ENCODE measurements at places on chromosomes 4 and X.

GRCh38 chr4:146033149-146033548, 94.5 kb upstream of the ZNF827 start:
- DNase-seq = no peak

DNA sequence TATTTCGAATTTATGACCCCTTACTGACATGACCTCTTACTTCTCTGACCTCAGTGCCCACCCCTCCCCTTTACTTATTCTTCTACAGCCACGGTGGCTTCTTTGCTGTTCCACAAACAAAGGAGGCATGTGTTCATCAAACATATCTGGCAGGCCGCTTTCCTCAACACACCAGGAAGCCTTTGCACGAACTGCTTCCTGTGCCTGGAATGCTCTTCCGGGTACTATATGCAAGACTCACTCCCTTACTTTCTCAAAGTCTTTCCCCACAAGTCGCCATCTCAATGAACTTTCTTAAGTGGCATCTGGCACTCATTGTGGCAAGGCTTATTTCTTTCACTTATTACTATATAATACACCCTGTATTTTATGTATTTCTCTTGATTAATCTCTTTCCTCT, 351.5 kb upstream of the DDX53 start:
- DNase-seq = no peak

DNA sequence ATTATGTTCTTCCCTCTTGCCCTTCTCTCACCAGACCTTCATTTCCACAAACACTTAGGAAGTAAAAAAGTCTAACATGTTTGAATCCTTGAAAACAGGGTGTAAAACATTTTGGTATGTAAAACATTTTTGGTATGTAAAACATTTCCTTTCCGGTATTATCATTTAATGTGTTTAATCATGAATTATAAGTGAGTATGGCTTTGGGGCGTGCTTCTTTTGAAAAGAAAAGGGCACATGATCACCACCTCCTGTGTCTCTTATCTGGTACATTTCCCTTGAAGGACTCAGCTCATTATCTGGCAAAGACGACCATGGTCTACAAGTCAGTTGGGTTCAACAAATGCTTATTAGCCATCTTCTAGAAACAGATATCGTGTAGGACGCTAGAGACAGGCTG, 283.6 kb downstream of the FRMPD4 start:
- DNase-seq = no peak

GRCh38 chrX:150680974-150681373, 12.2 kb upstream of the MTMR1 start:
- no peak for DNase-seq

GRCh38 chr4:93649828-93650227, 178.7 kb upstream of the ATOH1 start:
- DNase-seq = no peak

GRCh38 chr4:174512745-174513144, 9.5 kb downstream of the HPGD start:
- DNase-seq = no peak

DNA sequence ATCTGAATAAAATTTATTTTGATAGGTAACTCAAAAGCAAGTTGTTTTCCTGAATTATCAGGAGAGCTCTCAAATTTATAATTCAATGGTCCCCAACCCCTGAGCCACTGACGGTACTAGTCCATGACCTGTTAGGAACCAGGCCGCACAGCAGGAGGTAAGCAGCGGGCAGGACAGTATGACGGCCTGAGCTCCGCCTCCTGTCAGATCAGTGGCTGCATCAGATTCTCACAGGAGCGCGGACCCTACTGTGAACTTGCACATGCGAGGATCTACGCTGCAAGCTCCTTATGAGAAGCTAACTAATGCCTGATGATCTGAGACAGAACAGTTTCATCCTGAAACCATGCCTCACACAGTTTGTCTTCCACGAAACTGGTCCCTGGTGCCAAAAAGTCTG, 37.9 kb upstream of the SEC24B start:
- DNase-seq = no peak

DNA sequence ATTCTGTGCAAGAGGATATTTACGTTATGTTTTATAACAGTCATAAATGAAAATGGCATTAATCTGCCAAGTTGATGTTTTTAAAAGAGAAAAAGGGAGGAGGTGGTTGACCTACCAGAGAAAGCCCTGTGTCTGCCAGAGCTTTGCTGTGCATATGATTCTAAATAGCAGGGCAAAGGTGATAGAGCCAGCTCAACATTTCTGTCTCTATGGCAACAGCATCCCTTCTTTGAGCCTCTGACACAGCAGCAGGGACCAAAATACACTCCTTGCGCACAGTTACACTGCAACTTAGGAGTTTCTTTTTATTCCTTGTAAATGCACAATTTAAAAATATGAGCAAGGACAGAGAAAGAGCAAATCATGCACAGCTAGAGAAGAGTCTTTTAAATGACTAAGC, 133.3 kb upstream of the RAI2 start:
- DNase-seq = no peak

DNA sequence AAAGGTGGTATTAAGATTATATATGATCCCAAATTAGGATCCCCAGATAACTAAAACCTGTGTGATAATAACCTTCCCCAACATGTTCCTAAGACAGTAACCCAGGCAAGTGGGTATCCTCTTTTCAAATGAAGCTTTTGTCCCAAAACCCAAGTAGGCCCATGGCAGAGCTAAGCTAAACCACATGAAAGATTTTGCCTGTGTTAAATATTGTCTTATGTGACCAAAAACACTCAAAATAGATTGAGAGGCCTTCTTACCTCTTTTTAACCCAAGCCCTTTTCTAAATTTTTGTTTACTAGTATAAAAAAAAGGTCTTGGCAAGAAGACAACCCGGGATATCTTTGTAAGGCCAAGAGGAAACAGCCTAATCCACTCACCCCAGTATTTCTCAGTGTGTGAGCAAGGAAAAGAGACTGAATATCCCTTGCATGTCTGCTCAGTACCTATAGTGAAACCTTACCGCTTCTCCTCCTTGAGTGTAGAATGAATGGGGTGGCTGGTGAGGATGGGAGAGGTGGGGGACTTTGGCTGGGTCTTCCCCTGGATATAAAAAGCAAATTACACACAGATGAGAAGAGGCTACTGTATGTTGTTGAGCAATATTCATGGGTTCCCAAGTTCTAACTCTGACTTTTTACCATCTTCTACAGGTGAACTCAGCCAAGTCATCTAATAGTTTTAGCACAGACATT, 188.8 kb upstream of the BMP3 start:
- no peak for DNase-seq

DNA sequence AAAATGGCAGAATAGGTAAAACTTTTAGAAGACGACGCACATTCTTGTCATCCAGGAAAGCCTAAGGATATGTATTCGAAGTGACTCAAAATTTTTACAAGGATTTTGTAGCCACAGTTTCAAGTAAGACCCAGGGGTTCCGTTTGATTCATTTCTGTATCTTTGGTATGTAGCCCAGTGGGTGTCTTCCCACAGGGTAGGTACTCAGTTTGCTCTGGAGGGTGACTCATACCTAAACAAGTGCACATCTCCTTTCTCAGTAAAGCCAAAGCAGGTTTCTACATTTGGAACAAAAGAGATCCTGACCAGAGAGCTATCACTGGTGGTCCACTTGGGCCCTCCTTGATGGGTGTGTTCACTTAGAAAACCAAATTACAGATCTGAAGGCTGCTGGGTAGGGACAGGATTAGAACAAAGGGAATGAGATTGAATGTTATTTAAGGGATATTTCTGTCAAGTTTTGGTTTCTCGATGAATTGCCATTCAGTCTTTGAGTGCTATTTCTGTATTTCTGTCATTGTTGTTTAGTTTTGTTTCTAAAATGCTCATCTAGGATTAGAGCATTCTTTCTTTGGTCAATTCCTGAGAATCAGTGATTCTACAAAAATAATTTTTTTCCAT, 56.1 kb downstream of the PLS3 start:
- no peak for DNase-seq

- DNase-seq = no peak
These were observed 15.1 kb downstream of the CSF2RA start for GRCh38 chrX:1283741-1284140.

- no peak for DNase-seq
These were observed 232.4 kb downstream of the MAML3 start for GRCh38 chr4:139921429-139922184.

GRCh38 chrX:118189000-118189399, 72.4 kb upstream of the KLHL13 start:
- DNase-seq = no peak

DNA sequence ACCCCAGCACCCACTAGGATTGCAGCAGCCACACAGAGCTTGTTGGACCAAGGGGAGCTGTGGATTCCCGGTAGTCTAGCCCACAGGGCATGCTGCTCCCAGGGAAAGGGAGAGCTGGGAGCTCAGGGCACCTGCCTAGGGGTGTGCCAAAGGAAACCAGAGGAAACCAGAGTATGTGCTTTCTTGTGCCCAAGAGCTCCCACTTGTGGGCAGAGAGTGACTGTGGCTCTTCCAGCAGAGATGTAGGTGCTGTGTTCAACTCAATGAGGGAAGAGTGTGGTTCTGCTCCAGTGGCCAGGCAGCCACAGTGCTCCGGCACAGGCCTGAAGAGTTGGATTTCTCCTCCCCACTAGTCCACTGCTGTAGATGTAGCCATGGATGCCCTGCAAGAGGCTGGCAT, 1050.0 kb upstream of the INTU start:
- DNase-seq = no peak

GRCh38 chr4:79442422-79442821, 34.4 kb upstream of the GK2 start:
- DNase-seq = no peak

- DNase-seq = no peak
These were observed 64.4 kb downstream of the HADH start for GRCh38 chr4:108054025-108054638.

GRCh38 chrX:66074920-66075879, 35.3 kb upstream of the VSIG4 start:
- no peak for DNase-seq

- no peak for DNase-seq
These were observed 142.1 kb upstream of the FTHL17 start for GRCh38 chrX:31213941-31214340.

DNA sequence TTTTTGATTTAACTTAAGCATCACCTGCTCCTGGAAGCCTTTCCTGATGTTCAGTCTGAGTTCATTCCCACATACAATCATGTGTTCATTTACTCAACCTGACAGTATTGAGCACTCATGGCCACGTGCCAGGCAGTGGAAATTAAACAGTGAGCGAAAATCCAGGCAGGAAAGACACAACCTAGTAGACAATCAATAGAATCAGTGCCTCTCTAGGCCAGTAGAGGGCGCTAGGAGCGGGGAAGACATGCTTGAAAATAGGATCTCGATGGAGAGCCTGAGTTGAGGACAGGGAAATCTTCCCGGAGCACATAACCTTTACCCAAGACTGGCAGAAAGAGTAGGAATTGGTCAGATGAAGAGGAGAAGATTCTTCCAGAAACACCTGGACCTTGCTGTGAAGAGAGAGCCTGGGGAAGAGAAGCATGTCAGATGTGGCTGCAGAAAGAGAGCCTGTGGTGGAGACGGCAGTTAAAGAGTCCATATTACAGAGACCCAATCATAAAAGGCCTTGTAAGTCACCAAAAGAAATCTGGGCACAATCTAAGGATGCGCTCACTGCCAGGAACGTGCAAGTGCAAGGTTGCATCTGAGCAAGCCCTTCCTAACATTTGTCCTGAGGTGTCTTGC, 103.5 kb downstream of the LDB2 start:
- no peak for DNase-seq

DNA sequence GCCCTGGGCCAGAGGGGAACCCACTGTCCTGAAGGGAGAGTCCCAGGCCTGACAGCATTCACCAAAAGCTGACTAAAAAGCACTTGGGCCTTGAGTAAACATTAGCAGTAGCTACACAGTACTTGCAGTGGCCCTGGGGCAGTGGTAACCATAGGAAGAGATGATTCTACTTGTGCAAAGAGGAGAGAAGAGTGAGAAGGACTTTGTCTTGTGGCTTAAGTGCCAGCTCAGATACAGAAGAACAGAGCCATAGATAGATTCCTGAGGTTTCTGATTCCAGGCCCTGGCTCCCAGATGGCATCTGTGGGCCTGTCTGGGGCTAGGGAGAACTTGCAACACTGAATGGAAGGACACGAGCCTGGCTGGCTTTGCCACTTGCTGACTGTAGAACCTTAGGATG, 100.5 kb downstream of the PTCHD1 start:
- DNase-seq = no peak

GRCh38 chr4:136476753-136477152, 1055.5 kb downstream of the PCDH18 start:
- DNase-seq = no peak

- no peak for DNase-seq
These were observed 94.9 kb upstream of the UNC5C start for GRCh38 chr4:95643627-95644026.

DNA sequence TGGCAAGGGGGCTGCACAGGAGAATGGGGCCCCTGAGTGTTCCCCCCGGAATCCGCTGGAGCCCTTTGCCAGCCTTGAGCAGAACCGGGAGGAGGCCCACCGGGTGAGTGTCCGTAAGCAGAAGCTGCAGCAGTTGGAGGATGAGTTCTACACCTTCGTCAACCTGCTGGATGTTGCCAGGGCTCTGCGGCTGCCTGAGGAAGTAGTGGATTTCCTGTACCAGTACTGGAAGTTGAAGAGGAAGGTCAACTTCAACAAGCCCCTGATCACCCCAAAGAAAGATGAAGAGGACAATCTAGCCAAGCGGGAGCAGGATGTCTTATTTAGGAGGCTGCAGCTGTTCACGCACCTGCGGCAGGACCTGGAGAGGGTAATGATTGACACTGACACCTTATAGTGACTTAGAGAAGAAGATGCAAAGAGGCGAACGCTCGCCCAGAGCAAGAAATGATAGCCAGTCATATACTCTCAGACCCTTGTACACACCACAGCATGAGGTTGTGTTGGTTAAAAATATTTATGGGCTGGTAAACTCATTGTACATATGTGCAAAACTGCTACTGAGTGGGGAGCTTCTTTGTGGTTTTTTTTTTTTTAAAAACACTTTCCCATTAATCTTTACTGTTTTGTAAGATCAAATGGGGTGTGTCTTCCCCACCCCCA, 52.5 kb downstream of the JADE1 start:
- no peak for DNase-seq

DNA sequence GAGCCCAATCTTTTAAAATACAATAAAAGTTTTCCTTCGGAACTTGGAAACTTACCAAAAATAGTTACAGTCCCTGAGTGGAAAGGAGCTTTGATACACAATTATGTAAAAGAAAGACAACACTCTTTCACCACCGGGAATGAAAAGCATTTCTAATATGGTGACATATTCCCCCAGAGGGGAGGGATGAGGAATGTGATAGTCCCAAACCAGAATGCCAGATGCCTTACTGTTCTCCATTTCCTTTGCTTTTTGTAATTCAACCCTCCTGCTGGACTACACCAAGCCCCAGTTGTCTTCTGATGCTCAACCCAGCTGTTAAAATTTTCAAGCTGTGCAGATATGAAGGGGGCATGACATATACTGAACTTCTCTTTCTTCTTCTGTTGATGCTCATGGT, 4.1 kb downstream of the PRIMPOL start:
- DNase-seq = no peak

- no peak for DNase-seq
These were observed 220.3 kb downstream of the PTTG2 start for GRCh38 chr4:38180456-38180855.
